ENCODE measurements at places on chromosomes 7 and 10.

GRCh38 chr7:154879629-154880028, 123.3 kb downstream of the PAXIP1 start:
- DNase-seq, result peak; percentile 22

GRCh38 chr10:131896403-131896802, 4.4 kb upstream of the PPP2R2D start:
- no peak for DNase-seq

DNA sequence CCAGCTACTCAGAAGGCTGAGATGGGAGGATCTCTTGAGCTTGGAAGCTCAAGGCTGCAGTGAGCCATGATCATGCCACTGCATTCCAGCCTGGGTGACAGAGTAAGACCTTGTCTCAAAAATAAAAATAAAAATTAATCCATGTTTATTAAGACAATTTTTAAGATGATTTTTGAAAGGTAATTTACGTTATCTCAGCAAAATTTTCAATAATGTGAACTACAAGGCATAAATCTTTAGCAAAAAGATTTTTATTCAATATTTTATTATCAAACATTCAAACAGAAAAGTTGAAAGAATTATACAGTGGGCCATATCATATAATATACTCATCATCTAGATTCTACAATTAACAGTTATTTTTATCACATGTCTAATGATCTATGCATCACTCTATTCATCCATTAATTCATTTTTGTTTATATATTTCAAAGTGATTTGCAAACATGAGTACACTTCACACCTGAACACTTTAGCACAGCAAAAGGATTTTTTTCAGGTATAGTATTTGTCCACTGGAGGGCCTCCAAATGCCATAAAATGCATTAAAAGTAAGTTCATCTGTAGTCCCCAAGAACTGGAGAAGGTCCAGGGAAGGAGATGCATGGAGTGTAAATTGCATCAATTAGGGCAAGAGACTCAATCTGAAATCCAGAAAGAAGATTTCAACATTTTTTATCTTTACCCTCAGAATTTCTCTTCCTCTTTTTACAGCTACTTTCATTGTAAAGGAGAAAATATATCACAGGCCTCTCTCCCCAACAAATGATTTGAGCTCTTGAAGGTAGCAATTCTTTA, 38.6 kb upstream of the RSBN1L start:
- DNase-seq, result peak; percentile 59

DNA sequence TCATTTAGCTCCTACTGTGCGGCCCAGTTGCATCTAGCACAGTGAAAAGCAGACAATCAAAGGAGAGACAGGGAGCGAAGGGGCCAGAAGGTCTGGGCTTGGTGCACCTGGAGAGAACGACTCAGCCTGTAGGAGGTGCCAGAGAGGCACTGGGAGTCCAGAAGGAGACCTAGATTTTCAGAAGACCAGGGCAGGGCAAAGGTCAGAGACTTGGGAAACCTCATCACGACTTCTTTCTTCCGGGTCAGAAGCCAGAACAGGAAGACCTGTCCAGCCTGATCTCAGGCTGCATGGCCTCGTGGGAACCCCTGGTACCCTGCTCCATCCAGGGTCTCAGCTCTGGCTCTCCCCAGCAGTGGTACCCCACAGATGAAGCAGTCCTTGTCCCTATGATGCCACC, 5.2 kb downstream of the AGAP3 start:
- DNase-seq, result no peak

DNA sequence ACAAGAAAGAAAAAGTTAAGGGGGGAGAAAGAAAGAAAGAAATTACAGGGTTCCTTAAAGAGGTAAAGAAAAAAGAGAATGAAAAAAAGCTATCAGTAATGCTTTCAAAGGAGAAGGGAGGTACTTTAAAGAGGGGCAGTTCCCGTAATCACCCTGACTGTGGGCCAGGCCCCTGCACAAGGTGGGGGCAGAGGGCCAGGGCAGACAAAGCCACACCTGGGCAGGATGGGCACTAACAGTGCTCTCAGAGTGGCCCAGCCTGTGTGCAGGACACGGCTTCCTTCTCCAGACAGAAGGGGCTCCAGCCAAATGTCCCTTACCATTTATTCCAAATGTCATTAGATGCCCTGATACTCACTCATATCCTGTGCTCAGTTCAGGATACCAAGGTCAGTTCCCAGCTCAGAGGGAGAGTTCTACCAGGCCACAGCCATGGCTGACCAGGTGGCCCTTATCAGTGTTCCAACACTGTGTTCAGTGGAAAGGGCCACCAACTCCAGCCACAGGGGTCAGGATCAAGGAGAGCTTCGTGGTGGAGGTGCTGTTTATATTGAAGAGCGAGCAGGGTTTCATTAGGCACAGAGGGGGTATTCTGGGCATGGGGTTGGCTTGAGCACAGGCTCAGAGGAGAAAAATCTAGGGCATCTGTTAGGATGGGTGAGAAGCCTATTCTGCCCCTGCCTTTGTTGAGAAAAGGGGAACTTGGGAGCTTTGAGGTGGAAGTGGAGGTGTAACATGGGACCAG, 29.9 kb downstream of the DPCD start:
- DNase-seq, result no peak

- peak; percentile 91 for DNase-seq
Observed at GRCh38 chr7:82572195-82572880, 128.8 kb upstream of the CACNA2D1 start.

GRCh38 chr10:52679117-52679516, 93.5 kb downstream of the MBL2 start:
- DNase-seq, result no peak

DNA sequence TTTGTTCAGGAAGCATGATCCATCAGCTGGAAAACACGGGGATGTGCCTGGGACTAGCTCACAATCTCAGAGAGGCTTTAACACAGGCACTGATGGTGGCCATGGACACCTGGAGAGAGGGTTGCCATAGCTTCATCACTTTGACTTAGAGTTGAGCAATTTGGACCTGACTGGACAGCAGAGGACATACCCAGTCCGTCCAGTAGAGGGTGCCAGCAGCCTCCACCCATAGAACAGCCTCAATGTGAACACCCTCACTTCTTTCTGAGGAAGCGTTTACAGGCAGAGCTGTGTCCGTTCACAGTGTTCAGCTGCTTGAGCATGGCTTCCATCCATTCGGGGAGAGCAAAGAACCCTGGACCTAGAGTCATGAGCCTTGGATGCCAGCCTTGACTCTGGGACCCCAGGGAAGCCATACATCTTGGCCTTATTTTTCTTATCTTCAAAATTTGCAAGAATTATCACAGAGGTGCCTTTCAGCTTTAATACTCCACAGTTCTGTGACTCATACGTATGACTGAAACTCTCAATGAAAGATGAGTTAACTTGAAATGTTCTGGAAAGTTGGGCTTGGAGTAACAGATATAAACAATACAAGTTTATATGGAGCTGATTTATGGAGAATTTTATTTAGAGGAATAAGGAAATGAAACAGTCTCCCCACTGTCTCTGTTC, 302.9 kb upstream of the PODXL start:
- DNase-seq, result peak; percentile 19

- no peak for DNase-seq
Observed at GRCh38 chr7:51545131-51545530, 228.5 kb upstream of the COBL start.

- DNase-seq, result no peak
Observed at GRCh38 chr10:42973870-42974692, 102.8 kb upstream of the RET start.

DNA sequence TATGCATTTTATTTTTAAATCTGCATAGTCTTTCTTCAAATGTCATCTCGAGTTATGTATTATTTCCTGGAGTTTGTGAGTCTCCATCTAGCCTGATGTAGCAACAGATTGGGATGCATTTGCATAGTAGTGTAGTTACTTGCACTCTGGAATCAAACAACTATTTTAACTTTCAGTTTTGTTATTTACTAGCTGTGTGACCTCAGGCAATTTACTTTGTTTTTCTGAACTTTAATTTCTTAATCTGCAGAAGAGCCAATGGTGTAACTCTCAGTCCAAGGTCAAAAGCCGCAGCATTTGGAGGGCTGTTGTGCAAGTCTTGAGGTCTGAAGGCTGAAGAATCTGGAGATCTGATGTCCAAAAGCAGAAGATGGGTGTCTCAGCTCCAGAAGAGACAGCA, 175.8 kb upstream of the SORCS1 start:
- DNase-seq, result no peak

GRCh38 chr7:47488201-47488968, 93.5 kb downstream of the TNS3 start:
- DNase-seq, result no peak

DNA sequence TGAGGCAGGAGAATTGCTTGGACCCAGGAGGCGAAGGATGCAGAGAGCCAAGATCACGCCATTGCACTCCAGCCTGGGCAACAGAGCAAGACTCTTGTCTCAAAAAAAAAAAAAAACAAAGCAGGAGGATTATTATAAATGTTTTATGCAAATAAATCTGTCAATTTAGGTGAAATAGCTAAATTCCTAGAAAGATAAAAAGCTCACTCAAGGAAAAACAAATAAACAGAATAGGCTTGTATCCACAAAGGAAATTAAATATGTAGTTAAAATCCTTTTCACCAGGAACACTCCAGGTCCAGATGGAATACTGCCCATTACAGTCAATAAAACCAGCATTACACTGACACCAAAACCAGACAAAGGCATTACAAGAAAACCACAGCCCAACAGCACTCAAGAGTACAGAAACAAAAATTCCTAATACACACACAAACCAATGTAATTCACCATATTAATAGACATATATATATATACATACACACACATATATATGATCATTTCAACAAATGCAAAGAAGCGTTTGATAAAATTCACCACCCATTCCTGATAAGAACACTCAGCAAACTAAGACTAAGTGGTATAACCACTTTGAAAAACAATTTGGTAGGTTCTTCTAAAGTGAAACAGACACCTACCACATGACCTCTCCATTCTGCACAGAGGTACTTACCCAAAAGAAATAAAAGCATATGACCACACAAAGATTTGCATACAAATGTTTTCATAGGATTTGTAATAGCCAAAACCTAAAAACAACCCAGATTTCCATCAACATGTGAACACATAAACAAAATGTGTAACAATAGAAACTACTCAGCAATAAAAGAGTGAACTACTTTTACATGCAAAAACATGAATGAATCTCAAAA, 38.8 kb downstream of the ABI1 start:
- DNase-seq, result no peak

- no peak for DNase-seq
Observed at GRCh38 chr7:21429021-21429420, 1.1 kb downstream of the SP4 start.

DNA sequence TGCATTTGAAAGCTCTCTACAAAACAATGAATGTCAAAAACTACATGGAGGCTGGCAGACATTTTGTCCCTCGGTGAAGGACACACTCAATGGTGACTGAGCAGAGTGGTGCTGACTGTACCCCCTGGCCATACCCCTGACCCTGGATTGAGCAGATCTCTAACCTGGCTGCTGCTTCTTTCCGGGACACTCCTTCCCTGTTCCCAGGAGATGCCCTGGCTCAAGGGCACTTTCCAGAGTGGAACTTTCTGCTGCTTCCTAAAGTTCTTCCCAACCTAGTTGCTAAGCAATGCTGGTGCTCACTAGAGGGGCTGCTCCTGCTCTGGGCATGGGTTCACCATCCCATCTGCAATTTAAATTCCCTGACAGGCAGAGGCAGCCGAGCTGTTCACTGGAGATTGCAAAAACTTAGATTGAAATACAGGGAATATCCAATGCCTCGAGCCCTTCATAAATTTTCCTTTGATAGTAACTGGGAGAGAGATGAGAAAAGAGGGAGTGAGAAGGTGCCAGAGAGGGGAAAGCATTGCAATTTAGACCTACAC, 384.3 kb upstream of the PODXL start:
- DNase-seq, result no peak

GRCh38 chr7:116515584-116515983, 9.3 kb upstream of the CAV1 start:
- no peak for DNase-seq

DNA sequence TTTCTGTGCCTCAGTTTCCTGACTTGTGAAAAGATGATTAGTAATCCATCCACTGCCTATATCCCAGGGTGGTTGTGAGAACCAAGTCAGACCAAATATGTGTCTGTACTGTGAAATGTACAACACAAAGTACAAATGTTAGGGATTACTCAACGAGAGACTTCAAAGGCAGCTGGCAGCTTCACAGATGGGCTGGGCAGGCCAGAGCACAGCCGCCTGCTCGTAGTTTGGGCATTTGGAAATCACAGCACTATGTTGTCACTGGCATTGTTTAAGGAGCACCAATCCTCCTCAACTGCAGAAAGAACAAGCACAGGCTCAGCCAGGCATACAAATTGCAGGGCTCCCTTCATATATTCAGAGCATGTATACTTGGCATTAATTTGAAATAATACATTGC, 64.5 kb upstream of the C10orf90 start:
- no peak for DNase-seq

DNA sequence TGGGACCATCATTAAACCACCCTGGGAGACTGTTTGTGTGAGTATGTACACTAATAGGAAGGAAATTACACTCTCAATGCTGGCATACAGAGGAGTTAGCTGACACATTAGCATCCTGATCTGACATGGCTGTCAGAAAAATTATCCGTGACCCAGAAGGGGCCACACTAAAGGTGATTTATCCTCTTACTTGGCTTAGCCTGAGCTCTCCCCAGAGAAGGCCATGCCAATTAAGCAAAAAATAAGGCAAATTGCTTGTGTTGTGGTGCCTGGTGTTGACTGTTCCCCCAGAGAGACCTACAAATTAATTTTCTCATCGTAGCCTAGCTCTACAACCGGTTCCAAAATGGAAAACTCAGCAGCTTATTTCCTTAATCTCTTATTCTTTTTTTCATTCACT, 992.3 kb downstream of the KCNMA1 start:
- no peak for DNase-seq

DNA sequence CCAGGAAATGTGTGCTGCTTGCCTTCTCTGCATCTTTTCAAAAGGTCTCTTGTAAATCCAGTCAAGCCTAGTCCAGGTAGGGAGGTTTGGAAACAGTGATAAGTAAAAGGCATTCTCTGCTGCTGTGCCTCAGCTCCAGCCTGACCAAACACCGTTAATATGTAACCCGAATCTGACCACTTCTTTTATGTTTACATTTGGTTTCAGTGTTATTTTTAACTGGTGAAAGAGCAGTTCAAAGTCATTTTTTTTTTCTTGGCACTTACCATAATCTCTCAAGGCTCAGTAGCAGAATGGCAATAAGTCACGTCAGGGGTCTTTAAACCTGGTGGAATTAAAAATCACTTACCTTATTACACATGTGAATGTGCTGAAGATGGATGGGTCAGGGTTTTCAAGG, 216.8 kb downstream of the PTEN start:
- DNase-seq, result no peak

- no peak for DNase-seq
Observed at GRCh38 chr7:44678471-44679179, 70.0 kb upstream of the ZMIZ2 start.
